ENCODE measurements at places on chromosomes 4 and X.

- DNase-seq, result no peak
Measured at GRCh38 chr4:54784161-54784671, 126.5 kb downstream of the KIT start.

DNA sequence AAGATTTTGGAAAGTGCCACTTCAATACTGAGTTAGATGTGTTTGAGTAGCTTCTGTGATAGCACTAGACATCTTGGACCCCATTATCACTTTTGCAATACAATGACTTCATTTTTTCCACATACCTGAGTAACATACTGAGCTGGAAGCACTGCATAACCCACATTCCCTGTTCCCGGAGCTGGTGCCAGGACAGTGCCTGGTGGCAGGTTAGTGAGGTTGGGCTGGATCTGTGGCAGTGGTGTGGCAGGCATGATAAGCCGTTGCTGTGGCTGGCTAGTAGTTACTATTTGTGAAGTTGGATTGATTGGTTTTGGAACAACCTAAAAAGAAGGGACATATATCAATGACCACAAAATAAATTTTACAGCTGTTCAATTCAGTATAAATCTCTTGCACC, 38.9 kb downstream of the THAP9 start:
- DNase-seq, result no peak

DNA sequence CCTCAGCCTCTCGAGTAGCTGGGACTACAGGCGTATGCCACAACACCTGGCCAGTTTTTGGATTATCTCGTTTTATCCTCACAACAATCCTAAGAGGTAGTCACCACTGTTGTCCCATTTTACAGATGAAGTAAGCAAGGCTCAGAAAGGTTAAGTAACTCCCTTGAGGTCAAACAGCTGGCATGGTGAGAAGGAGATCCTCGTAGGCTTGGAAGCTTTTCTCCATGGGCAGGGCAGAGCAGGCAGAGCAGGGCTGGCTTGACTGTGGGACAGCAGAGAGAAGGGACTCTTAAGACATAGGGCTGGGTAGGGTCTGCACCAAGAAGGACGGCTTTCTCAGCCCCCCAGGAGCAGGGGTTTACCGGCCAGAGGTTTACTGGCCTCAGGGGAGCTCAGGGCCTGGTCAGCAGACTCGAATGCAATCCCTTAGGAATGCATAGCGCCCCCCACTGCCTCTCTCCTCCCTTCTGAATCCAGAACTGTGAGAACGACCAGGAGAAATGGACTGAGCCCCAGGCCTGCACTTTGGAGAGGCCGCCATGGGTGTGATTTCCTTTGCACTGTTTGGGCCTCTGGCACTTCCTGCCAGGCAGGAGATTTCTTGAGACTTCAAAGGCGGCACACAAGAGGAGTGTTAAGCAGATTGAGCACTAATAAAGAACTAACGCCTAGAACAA, 14.0 kb upstream of the CDKN2AIP start:
- DNase-seq, result peak; percentile 72

DNA sequence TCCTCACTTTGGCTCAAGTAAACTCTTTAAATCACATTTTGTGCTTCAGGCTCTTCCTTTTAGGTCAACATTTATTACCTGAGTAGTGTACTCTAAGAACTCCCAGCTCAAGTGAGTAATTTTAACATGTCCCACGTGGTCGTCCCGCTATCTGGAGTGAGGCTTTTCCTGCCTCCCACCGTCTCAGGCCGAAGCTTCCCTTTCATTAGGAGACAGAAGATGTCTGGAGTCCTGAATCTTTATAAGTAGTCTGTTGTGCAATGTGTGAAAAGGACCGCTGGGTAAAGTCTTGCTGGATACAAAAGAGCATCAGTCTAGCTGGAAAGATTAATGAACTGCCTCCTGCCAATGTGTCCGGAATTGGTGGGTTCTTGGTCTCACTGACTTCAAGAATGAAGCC, 117.7 kb upstream of the NEIL3 start:
- DNase-seq, result no peak

GRCh38 chrX:82813671-82814078, 694.4 kb upstream of the POU3F4 start:
- no peak for DNase-seq

- DNase-seq, result no peak
Measured at GRCh38 chr4:147854154-147854553, 122.3 kb downstream of the ARHGAP10 start.

DNA sequence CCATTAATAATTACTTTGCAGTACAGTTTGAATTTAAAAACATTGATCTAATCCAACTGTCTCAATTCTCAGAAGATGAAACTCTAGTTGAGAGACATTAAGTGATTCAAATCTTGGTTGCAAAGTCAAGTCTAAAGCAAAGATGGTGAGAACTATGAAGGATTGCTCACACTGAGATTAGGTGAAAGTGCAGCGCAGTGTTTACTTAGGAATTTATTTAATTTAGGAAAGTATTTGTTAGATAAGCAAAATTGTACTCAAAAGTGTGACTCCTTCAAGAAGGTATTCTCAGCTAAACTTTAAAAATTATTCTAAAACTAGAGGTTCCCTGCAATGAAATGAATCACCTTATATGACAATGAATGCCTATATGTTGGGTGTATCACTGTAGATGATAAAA, 454.9 kb downstream of the PDGFC start:
- no peak for DNase-seq

- DNase-seq, result peak; percentile 30
Measured at GRCh38 chr4:88244816-88245579, 39.4 kb downstream of the PPM1K start.

- no peak for DNase-seq
Measured at GRCh38 chrX:123871309-123871708, 11.5 kb downstream of the XIAP start.

DNA sequence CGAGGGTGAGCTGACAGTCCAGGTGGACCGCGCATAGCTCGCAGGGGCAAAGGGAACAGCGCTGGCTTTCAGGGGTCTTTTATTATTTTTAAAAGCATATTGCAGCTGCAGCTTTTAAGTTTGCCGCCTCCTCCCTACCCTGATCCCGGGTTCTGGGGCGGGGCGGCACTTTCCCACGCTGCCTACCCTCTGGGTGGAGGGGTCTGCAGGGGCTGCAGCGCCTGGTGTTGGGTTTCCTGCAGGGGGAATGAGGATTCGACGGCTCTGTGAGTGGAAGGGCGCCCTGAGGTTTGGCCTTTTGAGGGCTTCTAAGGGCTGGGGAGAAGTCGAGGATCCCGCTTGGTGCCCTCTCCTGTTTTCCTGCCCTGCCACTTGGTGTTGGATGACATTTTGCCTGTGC, 80.7 kb upstream of the SCML1 start:
- DNase-seq, result peak; percentile 66

GRCh38 chr4:71564775-71565174, 219.1 kb downstream of the GC start:
- DNase-seq, result no peak

DNA sequence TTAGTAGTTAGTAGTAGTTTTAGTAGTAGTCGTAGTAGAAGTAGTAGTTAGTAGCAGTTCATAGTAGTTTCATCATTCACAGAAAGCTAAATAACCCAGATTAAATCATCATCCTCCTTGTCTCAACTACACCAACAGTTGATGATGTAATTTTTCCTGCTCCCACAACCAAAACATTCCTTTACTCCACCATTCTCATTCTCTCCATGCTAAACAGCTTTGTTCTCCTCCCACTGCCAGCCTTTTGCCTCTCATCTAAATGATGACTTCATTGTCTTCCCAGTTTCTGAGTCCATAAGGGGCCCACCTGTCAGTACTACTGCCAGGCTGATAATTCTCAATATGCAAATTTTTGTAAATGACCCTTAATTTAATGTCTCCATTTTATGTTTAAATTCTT, 68.9 kb downstream of the ARHGAP24 start:
- peak; percentile 23 for DNase-seq

Measured in H7 (cell line).